Spleen (tissue), 13 donors: ENCODE measurements at places on chromosomes 7 and 10.

- peak overlapping the region; percentile 83 for H3K27ac ChIP-seq
- H3K4me1 ChIP-seq = peaks cover 30% of the 10 kb centered on the region
- peaks cover 55% of the 10 kb centered on the region for H3K36me3 ChIP-seq
- H3K27me3 ChIP-seq = no peaks in the 10 kb centered on the region
These were observed 35.8 kb downstream of the CRCP start for GRCh38 chr7:66150471-66150870.

GRCh38 chr10:15325243-15325943 is 45.7 kb downstream of the FAM171A1 start:
- no peak overlapping the region for H3K4me3 ChIP-seq
- no peaks in the 10 kb centered on the region for H3K4me1 ChIP-seq
- no peaks in the 10 kb centered on the region for H3K36me3 ChIP-seq
- no peak for DNase-seq
- no peak overlapping the region for H3K27ac ChIP-seq

DNA sequence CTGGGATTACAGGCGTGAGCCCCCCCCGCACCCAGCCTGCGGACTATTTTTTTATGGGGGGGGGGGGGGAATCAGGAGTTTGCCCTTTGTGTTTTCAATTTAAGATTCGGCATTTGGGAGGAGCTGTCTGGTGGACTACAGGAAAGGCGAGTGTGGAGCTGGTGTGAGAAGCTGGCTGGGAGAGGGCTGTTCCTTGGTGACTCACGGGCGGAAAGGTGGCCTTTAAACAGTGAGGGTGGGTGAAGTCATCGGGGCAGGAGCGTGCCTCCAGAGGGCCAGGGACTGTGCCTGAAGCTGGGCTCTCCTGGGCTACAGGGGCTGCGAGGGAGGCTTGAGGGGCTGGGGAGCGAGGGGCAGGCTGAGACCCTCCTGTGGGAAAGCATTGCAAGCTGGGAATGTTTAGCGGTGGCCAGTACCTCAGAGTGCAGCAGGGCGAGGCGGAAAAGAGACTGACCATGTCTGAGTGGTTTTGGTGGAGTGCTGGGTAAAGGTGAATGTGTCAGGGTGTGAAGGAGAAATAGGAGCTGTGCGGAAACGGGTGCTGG is 39.7 kb upstream of the ZNF32 start:
- DNase-seq = peak; percentile 68
- no peak overlapping the region for H3K4me3 ChIP-seq
- peaks cover 23% of the 10 kb centered on the region for H3K4me1 ChIP-seq
- no peaks in the 10 kb centered on the region for H3K36me3 ChIP-seq
- no peaks in the 10 kb centered on the region for H3K27me3 ChIP-seq
- H3K27ac ChIP-seq = no peak overlapping the region

DNA sequence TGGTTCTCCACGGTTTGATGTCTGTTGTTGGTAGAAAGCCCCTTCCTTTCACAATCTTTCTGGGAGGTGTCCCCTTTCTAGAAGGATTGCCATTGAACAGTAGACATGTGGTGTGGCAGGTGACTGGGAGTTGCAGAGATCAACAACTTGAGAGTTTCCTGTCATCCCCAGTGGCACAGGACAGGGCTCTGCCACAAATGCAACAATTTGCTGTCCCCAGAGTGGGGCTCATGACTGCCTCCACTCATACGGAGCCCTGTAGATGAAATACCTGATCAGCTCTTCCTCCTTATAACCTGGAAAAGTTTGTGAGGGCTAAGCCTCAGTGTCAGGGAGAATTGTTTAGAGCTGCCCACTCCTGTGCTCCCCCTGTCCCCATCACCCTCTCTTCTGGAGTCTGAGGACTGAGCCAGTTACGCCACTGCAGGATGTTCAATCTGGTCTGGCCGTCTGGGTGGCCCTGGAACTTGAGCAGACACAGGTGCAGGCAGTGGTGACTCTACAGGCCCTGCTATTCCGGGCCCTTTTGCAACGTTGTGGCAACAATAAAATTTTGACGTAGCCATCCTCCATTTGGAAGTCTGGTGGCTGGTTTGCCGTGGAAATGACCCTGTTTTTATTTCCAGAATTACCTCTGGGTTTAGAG is 6.5 kb downstream of the DBNL start:
- H3K27me3 ChIP-seq = no peaks in the 10 kb centered on the region
- H3K36me3 ChIP-seq = peaks cover 64% of the 10 kb centered on the region
- no peak overlapping the region for H3K4me3 ChIP-seq
- H3K4me1 ChIP-seq = peaks cover 74% of the 10 kb centered on the region
- peak; percentile 37 for DNase-seq

- H3K4me3 ChIP-seq = no peak overlapping the region
- H3K4me1 ChIP-seq = no peaks in the 10 kb centered on the region
- no peaks in the 10 kb centered on the region for H3K36me3 ChIP-seq
These were observed 250.5 kb upstream of the KAT6B start for GRCh38 chr10:74575912-74576311.

DNA sequence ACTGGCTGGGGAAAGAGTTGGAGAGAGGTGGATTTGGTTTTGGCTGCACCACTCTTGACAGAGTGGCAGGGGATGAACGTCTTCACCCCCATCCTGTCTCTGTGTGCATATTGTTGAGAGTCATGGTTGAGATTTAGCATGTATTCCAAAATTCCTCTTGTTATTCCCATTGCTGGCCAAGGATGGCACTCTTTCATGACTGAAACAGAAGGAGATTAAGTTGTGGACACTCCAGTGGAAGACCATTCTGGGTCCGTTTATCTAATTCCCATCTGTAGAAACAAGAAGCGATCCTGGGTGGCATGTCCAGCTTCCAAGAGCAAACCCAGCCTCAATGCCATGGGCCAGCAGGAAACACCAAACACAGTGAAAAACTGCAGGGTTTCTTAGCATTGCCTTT is 469.0 kb upstream of the IGFBP3 start:
- peaks cover 3% of the 10 kb centered on the region for H3K4me1 ChIP-seq
- no peak overlapping the region for H3K4me3 ChIP-seq
- no peak overlapping the region for H3K27ac ChIP-seq
- H3K27me3 ChIP-seq = no peaks in the 10 kb centered on the region

GRCh38 chr10:11875494-11876281 is 52.5 kb downstream of the PROSER2 start:
- peak; percentile 70 for DNase-seq
- no peak overlapping the region for H3K4me3 ChIP-seq
- H3K27ac ChIP-seq = no peak overlapping the region
- H3K4me1 ChIP-seq = peaks cover 18% of the 10 kb centered on the region
- H3K36me3 ChIP-seq = no peaks in the 10 kb centered on the region

- no peaks in the 10 kb centered on the region for H3K27me3 ChIP-seq
- no peak overlapping the region for H3K4me3 ChIP-seq
- no peak overlapping the region for H3K27ac ChIP-seq
- no peaks in the 10 kb centered on the region for H3K36me3 ChIP-seq
These were observed 22.1 kb upstream of the NPVF start for GRCh38 chr7:25250386-25250785.

DNA sequence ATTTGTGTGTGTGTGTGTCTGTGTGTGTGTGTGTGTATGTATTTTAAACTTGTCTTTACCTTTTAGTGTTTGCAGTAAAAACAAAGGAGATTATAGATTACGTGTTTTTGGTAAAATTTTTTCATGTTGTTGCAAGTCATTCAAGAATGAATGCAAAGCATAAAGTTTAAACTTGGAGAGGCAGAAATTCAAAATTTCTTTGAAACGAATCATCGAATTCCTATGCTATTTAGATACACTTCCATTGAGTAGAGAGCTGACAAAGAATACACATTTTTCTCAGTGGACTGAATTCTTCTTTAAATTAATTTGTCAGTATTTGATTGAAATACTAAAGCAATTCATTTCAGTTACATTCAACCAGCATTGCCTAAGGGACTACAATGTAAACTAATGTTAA is 66.0 kb upstream of the HDAC9 start:
- H3K4me1 ChIP-seq = peaks cover 6% of the 10 kb centered on the region
- H3K4me3 ChIP-seq = no peak overlapping the region
- DNase-seq = no peak
- H3K27me3 ChIP-seq = no peaks in the 10 kb centered on the region

- no peak for DNase-seq
- no peak overlapping the region for H3K4me3 ChIP-seq
- no peak overlapping the region for H3K27ac ChIP-seq
- H3K27me3 ChIP-seq = no peaks in the 10 kb centered on the region
These were observed 22.0 kb downstream of the IMMP2L start for GRCh38 chr7:111540199-111540815.

DNA sequence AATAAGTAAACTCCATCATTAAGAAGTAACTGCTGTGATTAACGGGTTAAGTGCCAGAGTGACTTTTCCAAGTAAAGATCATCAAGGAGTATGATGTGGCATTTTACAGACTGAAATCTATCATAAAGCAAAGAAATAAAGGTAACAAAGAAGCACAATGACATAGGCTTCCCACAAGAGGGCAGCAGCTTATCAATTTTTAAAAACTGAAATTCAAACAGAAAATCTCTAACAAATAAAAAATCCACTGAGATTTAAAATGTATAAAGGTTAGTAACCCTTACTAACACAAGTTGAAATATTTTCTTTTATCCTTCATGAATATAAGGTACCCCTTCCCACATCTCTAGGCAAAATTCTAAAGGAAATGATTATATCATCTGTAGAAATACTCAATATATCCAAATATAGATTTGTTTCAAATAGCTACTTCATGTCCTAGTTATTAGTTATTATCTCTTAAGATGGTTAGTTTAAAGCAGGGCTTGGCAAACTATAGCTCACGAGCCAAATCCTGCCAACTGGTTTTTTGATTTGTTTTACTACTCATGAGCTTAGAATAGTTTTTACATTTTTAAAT is 29.2 kb downstream of the FAM3C start:
- no peaks in the 10 kb centered on the region for H3K27me3 ChIP-seq
- peaks cover 40% of the 10 kb centered on the region for H3K4me1 ChIP-seq
- H3K4me3 ChIP-seq = no peak overlapping the region
- H3K36me3 ChIP-seq = peaks cover 50% of the 10 kb centered on the region

GRCh38 chr7:5234852-5235831 is 45.1 kb downstream of the WIPI2 start:
- H3K4me1 ChIP-seq = peaks cover 83% of the 10 kb centered on the region
- no peak for DNase-seq
- no peaks in the 10 kb centered on the region for H3K36me3 ChIP-seq
- H3K27me3 ChIP-seq = no peaks in the 10 kb centered on the region
- no peak overlapping the region for H3K4me3 ChIP-seq

DNA sequence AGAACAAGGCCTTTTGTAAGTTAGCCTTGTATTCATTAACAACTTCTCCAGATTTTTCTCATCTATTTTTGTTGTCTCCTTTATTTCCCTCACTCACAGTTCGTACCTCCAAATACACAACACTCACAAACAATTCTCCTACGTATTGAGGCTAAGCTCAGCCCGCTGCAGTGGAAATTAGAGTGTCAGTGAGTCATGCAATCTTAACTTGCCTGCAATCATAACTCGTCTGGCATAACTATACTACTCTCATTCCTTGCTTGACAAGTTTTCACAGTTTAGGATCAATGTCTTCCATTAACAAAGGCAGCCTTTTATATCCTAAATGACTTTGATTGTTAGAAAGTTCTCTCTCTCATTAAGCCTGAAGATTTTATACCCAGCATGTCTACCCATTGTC is 23.8 kb downstream of the TMEM196 start:
- H3K36me3 ChIP-seq = no peaks in the 10 kb centered on the region
- DNase-seq = no peak
- no peak overlapping the region for H3K27ac ChIP-seq
- no peak overlapping the region for H3K4me3 ChIP-seq
- no peaks in the 10 kb centered on the region for H3K4me1 ChIP-seq

- no peaks in the 10 kb centered on the region for H3K27me3 ChIP-seq
- no peak overlapping the region for H3K4me3 ChIP-seq
- H3K27ac ChIP-seq = no peak overlapping the region
These were observed 23.5 kb downstream of the SGCE start for GRCh38 chr7:94632338-94633013.

- H3K36me3 ChIP-seq = no peaks in the 10 kb centered on the region
- H3K4me3 ChIP-seq = no peak overlapping the region
- no peaks in the 10 kb centered on the region for H3K27me3 ChIP-seq
- H3K4me1 ChIP-seq = no peaks in the 10 kb centered on the region
- DNase-seq = no peak
- no peak overlapping the region for H3K27ac ChIP-seq
These were observed 21.2 kb upstream of the ASAH2 start for GRCh38 chr10:50272531-50272930.

- no peak overlapping the region for H3K4me3 ChIP-seq
- DNase-seq = no peak
- no peak overlapping the region for H3K27ac ChIP-seq
- no peaks in the 10 kb centered on the region for H3K27me3 ChIP-seq
These were observed 261.4 kb upstream of the INHBA start for GRCh38 chr7:41964183-41964753.

- H3K27ac ChIP-seq = no peak overlapping the region
- H3K4me3 ChIP-seq = no peak overlapping the region
- H3K4me1 ChIP-seq = peaks cover 34% of the 10 kb centered on the region
These were observed 5.8 kb upstream of the SMARCD3 start for GRCh38 chr7:151254316-151254715.

- DNase-seq = no peak
- H3K27me3 ChIP-seq = no peaks in the 10 kb centered on the region
- peaks cover 19% of the 10 kb centered on the region for H3K4me1 ChIP-seq
- H3K4me3 ChIP-seq = no peak overlapping the region
- H3K27ac ChIP-seq = no peak overlapping the region
These were observed 35.4 kb upstream of the WAC start for GRCh38 chr10:28497313-28498126.

DNA sequence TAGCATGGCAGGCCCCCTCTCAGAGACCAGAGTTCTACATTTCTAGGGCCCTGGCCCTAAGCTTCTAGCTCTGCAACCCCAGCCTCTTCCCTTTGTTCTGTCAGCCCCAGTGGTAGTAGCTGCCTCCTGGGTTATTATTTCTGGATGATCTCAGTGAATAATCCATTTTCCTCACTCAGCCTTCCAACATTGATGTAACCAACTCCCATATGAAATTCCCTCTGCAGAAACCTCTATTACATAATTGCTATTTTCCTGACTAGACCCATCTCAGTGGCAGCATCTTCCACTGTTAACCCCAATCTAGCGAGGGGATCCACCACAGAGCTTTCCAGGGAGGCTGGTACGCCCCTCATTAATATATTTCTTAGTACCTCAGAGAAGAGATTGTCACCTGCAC is 49.8 kb downstream of the FHIP2A start:
- H3K27me3 ChIP-seq = no peaks in the 10 kb centered on the region
- no peak overlapping the region for H3K27ac ChIP-seq
- no peak overlapping the region for H3K4me3 ChIP-seq
- peaks cover 12% of the 10 kb centered on the region for H3K4me1 ChIP-seq

DNA sequence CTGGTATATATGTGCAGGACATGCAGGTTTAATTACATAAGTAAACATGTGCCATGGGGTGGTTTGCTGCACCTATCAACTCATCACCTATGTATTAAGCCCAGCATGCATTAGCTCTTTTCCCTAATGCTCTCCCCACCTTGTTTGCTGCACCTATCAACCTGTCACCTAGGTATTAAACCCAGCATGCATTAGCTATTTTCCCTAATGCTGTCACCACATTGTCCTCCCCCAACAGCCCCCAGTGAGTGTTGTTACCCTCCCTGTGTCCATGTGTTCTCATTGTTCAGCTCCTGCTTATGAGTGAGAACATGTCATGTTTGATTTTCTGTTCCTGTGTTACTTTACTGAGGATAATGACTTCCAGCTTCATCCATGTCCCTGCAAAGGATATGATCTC is 300.5 kb downstream of the ANKRD7 start:
- H3K27ac ChIP-seq = no peak overlapping the region
- DNase-seq = no peak
- H3K4me3 ChIP-seq = no peak overlapping the region
- H3K4me1 ChIP-seq = no peaks in the 10 kb centered on the region
- H3K36me3 ChIP-seq = no peaks in the 10 kb centered on the region
- H3K27me3 ChIP-seq = no peaks in the 10 kb centered on the region
